ENCODE measurements at places on chromosomes 5 and 9.

- DNase-seq: no peak
Observed at GRCh38 chr9:13513716-13514444, 234.4 kb upstream of the MPDZ start.

- DNase-seq: no peak
Observed at GRCh38 chr9:70551396-70551795, 136.9 kb upstream of the KLF9 start.

- no peak for DNase-seq
Observed at GRCh38 chr5:988322-988721, 20.3 kb upstream of the NKD2 start.

GRCh38 chr9:6405371-6405770 lies 7.6 kb upstream of the UHRF2 start:
- DNase-seq: no peak

- no peak for DNase-seq
Observed at GRCh38 chr5:180281706-180282105, 10.2 kb downstream of the MAPK9 start.

Measured in C1 segment of cervical spinal cord (tissue), 14 donors.